BJ (cell line): ENCODE measurements at places on chromosomes 3 and 15. TPM values are rescaled to one million over a fixed set of nuclear protein-coding genes. Genes with fewer than 3 reads are reported as not detected.
A peak's percentile ranks its signal among the peaks of the same experiment; 100 is the strongest.

GRCh38 chr15:29094711-29095110 lies 174.9 kb downstream of the NSMCE3 start:
- no peak for DNase-seq

GRCh38 chr15:23538648-23539047 lies 26.8 kb upstream of the MKRN3 start:
- no peak for DNase-seq

GRCh38 chr3:50572801-50573371 lies 3.6 kb downstream of the HEMK1 start:
- DNase-seq = no peak

- DNase-seq = no peak
Observed at GRCh38 chr3:128505771-128506170, 12.8 kb upstream of the GATA2 start.

- DNase-seq = peak; percentile 8
Observed at GRCh38 chr3:186461141-186461540, 83.0 kb downstream of the CRYGS start.

- no peak for DNase-seq
Observed at GRCh38 chr3:150050510-150050909, 79.8 kb upstream of the PFN2 start.

DNA sequence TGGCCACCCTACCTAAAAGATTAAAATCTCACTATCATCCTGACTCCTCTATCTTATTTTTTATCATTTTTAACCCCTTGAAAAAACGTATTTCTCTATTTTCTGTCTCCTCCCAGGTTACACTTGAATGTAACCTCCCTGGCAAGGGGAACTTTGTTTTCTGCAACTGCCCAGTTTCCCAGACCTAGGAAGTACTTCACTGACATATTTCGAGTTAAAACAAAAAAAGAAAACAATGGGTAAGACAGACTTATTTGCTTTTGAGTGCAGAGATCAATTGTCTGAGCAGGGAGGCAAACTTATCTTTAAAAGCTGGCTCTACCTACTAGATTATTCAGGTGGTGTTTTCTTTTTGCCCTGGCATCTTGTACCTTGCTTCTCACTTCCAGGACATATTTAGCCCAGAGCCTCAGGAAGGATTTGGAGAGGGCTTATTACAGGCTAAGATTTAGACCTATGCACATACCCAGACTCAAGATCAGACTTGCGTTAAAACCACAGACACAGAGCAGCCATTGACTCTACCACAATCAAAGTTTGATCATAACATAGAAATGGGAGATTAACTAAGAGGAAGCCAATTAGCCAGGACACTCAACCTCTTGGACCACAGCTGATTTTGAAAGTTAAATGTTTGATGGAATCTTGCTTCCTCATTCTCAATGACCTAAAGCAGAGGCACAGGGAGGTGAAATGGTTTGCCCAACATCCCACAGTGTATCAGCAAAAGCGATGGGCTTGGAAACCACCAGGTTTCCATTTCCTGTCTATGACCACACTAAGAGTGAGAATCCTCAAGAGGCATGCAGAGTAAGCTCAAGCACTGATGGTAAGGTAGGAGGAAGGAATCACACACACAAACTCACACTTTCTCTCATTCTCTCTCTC lies 169.5 kb upstream of the THBS1 start:
- no peak for DNase-seq

GRCh38 chr3:88312256-88312655 lies 162.5 kb downstream of the C3orf38 start:
- DNase-seq = no peak

DNA sequence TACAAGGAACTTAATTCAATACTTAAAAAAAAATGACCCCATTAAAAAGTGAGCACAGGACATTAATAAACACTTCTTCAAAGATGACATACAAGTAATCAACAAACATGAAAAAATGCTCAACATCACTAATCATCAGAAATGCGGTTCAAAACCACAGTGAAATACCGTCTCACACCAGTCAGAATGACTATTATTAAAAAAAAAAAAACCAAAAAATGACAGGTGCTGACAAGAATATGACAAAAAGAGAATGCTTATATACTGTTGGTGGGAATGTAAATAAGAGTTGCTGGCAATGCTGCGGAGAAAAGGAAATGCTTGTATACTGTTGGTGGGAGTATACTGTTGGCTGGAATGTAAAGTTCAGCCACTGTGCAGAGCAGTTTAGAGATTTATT lies 358.3 kb upstream of the CBLB start:
- no peak for DNase-seq

DNA sequence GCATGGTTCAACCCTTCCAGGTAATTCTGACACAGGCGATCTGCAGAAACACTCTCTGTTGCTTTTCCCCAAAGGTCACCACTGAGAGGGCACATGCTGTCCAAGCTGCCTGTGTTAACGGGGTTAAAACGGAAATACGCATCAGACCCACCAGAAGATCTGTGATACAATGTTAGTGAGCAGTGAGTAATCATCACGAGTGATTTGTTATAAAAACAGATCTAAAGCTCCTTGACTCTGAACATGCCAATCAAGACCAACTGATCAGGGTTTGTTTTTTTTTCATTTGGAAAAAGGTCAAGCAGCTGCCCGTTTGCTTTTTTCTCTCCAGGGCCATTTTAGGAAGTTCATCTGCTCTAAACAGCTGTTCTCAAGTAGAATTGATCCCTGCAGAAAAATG lies 43.2 kb downstream of the FGF12 start:
- no peak for DNase-seq

DNA sequence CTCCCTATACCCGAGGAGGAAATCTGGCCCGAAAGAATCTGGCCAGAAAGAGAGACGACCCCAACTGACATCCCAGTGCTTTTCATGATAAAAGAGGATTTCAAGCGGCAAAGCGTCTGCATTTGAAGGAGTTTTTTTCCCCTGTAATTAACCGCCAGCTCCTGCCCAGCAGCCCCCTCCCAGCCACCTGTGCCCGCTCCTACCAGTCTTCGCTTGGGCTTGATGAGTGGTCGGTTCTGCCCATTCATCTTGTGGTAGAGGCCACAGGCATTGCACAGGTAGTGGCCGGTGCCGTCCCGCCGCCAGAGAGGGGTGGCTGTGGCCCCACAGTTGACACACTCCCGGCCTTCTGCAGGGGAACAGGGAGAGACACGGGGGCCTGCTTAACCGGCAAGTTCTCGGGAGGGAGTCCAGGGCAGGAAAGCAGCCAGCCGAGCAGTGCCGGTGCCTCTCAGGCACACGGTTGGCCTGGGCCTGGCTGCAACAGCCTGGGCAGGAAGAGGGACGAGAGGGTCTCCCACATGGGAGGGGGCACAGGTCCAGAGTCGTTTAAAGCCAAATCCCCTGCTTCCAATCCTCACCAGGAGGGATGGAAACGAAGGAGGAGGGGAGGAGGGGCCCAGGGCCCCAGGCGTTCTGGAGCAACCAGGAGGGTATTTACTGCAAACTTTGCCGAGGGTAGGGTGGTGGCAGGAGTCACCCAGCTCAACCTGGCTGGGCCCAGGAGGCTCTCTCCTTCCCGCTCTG lies 9.2 kb downstream of the GATA2 start:
- no peak for DNase-seq

DNA sequence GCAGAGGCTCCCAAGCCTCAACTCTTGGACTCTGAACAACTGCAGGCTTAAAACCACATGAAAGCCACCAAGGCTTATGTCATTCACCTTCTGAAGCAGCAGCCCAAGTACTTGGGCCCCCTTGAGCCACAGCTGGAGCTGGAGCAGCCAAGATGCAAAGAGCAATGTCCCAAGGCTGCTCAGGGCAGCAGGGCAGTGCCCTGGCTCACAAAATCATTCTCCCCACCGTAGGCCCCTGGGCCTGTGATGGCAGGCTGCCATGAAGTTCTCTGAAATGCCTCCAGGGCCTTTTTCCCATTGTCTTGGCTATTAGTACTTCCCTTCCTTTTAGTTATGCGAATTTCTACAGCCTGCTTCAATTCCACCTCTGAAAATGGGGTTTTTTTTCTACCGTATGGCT lies 83.4 kb downstream of the DCLK3 start:
- DNase-seq = no peak

GRCh38 chr3:153762411-153763235 lies 358.6 kb upstream of the ARHGEF26 start:
- DNase-seq = no peak

DNA sequence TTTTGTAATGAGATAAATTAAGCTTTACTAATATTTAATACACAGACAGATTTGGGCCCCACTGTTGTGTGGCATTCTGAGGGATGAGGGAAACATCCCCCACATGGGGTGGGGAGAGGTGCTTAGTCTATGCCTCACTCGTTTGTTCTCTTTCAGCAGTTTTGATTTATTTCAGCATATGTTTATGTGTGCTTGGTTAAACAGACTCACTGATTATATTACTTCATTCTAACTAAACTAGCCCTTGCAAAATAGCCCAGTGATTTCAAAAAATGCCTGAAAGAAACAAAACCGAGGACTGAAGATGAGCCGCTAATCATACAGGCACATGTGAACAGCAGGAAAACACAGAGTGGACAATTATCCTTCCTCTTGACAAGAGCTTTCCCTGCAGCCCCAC lies 27.2 kb downstream of the TNFAIP8L3 start:
- DNase-seq = no peak

DNA sequence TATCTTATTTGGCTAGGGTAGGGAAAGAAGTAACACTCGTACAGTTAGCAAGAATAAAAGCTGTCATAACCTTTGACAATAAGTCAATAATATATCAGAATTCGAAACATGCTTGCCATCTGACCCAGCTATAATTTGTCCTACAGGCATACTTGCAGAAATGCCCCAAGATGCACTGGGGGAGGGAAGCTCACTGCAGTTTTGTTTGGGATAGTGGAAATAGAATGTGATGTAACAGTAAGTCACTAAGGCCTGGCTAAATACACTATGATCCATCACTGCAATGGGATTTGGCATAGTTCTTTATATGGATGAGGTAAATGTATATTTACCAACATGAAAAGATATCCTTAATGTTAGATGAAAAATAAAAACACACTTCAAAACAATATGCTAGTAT lies 25.5 kb upstream of the TMOD3 start:
- no peak for DNase-seq

- no peak for DNase-seq
Observed at GRCh38 chr3:18572809-18573208, 147.7 kb upstream of the SATB1 start.

DNA sequence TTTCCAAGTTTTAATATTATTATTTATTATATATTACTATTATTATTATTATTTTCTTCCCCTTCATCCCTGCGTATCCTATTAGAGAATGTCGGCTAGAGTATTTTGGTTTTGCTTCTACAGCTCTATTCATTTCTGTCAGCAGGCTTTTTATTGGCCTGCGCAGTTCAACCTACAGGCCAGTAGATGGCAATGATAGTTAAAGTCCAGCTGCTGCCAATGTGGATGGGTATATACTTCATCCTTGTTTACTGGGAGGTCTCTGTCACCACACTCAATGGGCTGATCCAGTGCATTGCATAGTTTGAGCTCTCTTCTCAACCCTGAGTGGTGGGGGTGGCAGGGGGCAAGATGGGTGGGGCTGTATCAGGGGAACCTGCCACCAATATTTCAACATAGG lies 799.8 kb downstream of the NSUN3 start:
- no peak for DNase-seq

- no peak for DNase-seq
Observed at GRCh38 chr3:11201251-11202019, 47.1 kb downstream of the HRH1 start.

- DNase-seq = no peak
Observed at GRCh38 chr3:57421336-57421735, 122.8 kb downstream of the DNAH12 start.

- no peak for DNase-seq
Observed at GRCh38 chr3:43902415-43902814, 211.7 kb downstream of the ABHD5 start.

DNA sequence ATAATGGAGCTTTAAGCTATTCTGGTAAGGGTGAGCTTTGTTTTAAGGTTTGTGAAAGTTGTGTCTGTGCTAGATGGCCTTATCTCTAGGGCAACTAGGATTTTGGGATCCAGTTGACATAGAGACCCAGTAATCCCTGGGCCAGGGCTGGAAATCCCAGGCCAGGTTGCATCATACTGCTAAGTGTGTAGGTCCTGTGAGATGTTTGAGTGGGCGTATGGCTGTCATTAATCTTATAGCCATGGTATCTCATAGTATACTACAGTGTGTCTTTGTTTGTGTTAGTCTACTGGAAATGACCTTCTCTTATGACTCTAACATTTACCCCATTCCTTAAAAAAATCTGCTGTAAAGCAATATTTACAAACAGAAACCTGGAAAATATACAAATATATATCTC lies 151.4 kb downstream of the CACNA2D3 start:
- DNase-seq = no peak

- no peak for DNase-seq
Observed at GRCh38 chr3:190546881-190547510, 33.1 kb downstream of the IL1RAP start.

DNA sequence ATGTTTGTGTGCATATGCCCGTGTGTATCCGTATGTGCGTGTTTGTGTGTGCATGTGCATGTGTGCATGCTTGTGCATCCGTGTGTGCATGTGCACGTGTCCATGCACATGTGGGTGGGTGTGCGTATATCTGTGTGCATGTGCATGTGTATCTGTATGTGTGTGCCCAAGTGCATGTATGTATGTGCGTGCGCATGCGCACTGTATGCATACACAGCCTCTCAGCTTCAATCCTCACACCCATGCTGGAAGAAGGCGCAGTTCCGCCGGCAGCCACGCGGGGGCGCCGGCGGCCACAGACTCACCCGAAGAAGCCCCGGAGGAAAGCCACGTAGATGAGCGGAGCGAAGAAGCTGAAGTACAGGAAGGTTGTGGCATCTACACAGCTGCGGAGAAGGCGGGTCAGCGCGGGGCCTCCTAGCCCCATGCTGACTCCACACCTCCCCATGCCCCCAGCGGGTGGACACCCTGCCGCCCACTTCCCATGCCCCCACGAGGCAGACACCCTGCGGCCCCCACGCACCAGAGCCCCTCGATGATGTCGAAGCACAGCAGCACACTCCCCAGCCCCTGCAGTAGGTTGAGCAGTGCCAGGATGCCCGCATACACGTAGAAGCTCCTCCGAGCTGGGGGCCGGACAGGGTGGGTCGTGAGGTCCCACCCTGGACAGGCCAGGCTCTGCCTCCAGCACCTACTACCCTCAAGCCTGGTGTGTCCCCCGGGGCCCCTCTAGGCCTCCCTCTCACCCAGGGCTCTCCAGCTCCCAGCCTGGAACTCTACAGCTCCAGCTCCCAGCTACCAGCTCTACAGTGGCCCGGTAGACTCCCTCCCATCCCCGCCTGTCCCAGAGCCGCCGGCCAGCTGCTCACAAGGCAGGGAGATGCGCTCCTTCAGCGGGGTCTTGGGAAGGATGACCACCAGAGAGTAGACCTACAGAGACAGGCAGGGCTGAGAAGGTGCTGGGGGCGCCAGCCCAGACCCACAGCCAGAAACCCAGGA lies 15.4 kb downstream of the TPRA1 start:
- peak; percentile 66 for DNase-seq

DNA sequence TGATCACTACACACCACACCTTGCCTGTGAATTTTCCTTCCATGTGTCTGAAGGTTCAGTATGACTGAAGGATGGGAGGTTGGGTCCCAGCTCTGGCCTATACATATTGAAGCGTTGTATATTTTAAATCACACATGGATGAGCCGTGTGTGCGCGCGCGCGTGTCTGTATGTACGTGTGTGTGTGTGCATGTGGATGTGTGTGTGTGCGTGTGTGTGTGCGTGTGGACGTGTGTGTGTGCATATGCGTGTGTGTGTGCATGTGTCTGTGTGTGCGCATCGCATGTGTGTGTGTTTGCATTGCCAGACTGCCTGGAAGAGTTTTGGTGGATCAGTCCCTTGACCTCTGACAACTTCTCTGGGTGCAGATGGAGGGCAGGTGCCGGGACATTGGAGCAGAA lies 45.7 kb downstream of the RPLP1 start:
- no peak for DNase-seq

The FANCD2 gene
- polyA plus RNA-seq = 5.6 and 5.9 TPM in 2 replicates

The PIGZ gene
- 3.8 and 7.0 TPM in 2 replicates for polyA plus RNA-seq

The AGTR1 gene
- polyA plus RNA-seq = 0.98 and 1.1 TPM in 2 replicates

The HESX1 gene
- polyA plus RNA-seq = 0.25 and 0.40 TPM in 2 replicates
